Activated T-helper 17 cell treated with anti-CD3 and anti-CD28 coated beads, Interleukin-2, amount 50 U/mL, for 72 hours (primary cell): ENCODE measurements at places on chromosomes 3 and 15.

DNA sequence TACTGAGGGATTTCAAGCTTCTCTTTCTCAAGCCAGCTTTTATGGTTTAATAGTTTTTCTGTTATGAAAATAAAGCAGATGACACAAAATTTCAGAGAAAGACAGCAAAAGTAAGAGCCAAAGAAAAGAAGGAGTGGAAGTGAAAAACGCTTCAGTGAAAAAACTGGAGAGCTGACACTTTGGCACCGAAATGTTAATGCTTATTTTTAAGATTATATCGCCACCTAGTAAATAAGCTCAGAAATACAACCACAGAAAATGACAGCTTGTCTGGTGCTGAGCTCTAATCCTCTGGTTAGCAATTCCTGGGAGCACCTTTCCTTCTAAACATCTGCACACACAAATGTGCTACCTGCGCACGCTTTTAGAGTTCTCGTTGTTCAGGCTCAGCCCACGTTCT, 101.6 kb downstream of the ZPLD1 start:
- ATAC-seq, result no peak

GRCh38 chr3:117645561-117646242, 936.1 kb downstream of the TUSC7 start:
- ATAC-seq, result no peak

DNA sequence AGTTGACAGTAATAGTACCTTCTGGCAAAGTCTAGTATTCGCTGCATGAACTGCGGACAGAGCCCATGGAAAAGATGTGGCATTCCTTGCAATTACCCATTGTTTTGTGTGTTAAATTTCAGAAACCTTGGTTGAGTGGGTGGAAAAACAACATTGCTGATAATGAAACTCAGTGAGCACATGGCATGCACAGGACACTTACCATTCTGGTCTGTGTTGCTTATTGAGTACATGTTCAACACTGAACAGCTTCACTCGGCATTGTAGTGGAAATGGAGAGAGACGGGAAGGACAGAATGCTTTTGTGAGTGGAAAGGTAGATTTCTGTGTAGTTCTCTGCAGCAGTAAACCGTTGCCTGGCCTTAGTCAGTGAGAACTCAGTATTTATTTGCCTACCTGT, 165.3 kb downstream of the FNDC3B start:
- ATAC-seq, result no peak

GRCh38 chr15:101153801-101154656, 97.8 kb downstream of the CHSY1 start:
- ATAC-seq, result no peak

DNA sequence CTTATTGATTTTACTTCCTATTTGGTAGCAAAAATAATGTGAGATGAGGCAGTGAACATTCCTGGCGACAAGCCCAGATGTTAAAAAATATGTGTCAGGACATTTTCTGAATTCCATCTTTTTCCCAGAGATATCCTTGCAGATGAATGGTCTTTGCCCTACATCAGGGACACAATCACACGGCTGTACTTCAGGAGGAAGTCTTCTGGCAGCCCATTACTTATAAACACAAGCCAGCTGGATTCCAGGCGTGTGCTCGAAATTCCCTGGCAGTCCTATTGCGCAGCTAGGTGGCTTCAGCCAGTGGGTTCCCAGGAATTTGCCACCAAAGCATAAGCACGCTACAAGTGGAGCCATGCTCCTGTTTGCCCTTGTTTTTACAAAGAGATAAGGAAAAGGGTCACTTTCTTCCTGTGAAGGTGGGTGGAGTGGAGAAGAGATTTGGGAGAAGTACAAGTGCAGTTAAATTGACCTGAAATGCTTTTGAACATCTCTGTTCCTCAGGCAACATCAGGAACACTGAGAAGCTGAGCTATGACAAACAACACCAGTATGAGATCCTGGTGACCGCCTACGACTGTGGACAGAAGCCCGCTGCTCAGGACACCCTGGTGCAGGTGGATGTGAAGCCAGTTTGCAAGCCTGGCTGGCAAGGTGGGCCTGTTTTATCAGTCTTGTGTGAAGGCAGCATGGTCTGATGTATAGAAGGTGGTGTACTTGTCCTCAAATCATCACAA, 257.1 kb upstream of the TRIM42 start:
- no peak for ATAC-seq

DNA sequence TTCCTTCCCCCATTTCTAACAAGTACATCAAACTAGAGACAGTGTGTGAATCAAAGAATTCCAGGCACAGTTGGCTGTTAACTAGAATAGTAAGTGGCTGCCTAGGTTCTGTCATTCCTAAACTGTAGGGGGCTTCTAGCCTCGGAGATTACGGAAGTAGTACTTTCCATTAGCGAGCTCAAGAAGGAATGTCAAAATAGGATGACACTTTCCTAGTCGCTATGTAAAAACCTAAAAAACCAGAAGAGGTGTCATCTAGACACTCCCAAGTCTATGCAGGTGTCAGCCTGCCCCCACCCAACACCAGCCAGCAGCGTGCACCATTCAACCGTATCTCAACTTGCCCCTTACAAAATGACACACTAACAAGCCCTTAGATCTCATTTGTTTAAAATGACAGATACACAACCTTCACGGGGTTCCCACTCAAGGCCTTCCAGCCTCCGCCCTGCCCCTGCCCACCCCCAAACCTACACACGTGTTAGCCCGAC, 874 bp downstream of the INO80 start:
- peak; percentile 26 for ATAC-seq

- no peak for ATAC-seq
Measured at GRCh38 chr15:98120561-98120960, 160.1 kb downstream of the ARRDC4 start.

DNA sequence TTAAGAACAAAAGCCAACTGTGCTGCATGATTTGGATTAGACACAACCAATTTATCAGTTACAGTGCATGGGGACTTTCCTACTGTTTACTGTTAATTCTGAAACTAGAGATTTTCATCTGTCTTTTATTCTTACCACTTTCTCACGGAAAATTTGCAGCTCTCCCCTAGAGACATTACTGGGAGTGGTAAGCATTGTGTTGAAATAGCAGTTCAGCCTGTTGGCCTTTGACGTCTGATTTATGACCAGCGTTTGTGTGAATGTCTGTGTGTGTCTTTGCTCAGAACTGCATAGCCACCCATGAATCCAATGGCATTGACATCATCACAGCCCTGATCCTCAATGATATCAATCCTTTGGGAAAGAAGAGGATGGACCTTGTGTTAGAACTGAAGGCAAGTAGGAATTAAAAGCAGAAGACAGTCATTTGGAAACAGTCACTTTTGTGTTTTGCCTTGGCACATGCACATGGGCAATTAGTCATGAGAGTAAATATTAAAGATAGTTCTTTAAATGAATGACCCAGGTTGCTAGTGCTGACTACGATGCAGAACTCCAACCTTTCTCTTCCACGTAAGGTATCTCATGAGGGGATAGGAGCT, 202.2 kb upstream of the BHLHE40 start:
- peak; percentile 88 for ATAC-seq

DNA sequence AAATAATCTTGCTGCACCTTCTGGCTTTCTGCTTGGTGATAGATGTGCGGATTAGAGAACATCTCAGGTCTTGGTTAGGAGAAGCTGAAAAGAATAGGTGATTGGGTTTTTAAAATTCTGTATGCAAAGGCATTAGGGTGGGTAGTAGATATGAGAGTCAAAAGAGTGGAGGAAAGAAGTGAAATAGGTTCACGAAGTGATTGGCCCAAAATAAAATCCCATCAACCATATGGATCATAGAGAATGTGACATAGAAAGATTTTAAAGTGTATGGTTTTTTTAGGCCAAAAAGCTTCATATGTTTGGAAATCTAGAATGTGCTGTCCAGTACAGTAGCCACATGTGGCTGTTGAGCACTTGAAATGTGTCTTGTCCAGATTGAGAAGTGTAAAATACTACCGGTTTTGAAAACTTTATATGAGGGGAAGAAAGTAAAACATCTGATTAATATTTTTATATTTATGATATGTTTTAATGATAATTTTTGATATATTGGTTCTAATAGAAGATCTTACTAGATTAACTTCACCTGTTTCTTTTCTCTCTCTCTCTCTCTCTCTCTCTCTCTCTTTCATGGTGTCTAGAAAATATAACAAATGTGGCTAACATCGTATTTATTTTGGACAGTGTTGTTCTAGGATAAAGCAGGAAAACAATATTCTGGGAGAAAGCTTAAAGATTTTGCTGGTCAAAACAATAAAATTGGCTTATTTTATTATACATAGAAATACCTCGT, 2.9 kb downstream of the MBNL1 start:
- no peak for ATAC-seq

GRCh38 chr15:60486742-60487141, 7.8 kb upstream of the ICE2 start:
- no peak for ATAC-seq
